SK-MEL-5 (cell line): ENCODE measurements at places on chromosomes 2 and 18. TPM values are rescaled to one million over a fixed set of nuclear protein-coding genes. Genes with fewer than 3 reads are reported as not detected.

The DOK6 gene
- 0.24 and 2.4 TPM in 2 replicates for total RNA-seq

The PKDCC gene
- total RNA-seq, result 12.2 and 15.1 TPM in 2 replicates

The RBMS1 gene
- 54.6 and 56.8 TPM in 2 replicates for total RNA-seq

The KATNAL2 gene
- total RNA-seq, result 9.5 and 10.0 TPM in 2 replicates

The BOLL gene
- total RNA-seq, result not detected in 2 replicates

The ST8SIA5 gene
- not detected in 2 replicates for total RNA-seq
